ENCODE measurements at places on chromosomes 16 and 17.

DNA sequence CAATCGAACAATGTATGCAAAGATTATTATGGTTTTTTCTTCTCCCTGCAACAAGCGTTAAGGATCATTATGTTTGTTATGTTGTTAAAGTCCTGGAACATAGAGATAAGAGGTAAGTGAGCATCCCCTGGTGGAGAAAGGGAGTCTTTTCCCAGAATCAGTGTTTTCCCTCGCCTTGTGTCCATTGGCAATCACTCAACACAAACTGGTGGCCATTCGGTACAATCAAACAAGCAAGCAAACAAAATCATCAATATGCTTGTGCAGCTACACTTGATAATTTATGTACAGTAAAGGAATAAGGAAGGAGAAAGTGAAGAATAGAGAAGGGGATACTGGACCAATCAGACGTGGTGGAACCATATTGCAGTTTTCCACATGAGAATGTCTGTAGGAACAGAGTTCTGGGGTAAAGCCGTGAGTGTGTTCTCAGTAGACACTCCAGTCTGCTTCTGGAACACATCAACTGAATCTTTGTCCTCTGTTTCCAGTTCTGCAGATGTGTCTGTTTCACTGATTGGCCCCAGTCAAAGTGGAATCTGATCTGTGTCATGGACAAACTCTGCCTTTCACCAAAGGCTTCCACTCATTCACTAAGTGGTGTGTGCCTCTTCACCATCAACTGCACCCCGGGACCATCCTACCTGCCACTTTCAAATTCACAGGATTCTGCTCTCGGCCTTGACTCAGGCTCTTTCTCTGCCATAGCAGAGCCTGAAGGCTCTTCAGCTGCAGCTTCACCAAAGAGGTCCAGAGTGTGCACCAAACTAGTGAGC, 169.5 kb downstream of the AHSP start:
- peak; percentile 66 for DNase-seq

DNA sequence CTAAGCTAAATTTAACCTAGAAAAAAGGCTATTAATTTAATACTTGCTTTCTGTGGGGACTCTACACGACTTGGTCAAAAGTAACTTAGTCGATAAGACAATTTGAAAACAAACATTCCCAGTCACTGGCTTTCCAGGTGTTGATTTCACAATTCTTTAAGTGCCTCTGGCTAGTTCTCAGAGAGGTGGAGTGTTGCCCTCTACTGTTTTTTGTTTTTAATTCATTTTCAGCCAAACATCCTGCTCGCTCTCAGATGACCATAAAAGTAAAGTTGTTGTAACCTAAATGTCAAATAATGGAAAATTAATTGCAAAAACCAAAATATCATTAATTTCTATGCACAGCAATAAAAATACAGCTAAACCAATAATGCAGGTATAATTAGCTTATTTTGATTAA, 107.1 kb downstream of the MYO1D start:
- DNase-seq, result no peak

DNA sequence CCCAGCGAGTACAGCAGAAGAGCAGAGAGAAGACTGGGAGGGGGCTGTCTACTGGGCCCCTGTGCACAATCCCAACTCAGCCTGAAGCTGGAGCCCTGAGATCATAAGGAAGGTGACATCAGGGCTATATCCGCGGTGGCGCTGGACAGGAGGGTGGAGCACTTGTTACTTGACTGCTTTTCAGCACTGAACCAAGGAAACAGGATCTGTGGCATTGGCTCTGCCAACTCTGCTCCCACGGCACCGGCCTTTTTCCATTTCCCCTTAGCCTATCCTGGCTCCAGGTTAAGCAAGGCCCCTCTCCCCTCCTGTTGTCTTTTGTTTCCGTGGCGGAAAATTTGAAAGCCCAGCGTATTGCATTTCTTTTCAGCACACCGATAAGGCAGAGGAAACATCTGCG, 125.0 kb upstream of the IRX3 start:
- no peak for DNase-seq

DNA sequence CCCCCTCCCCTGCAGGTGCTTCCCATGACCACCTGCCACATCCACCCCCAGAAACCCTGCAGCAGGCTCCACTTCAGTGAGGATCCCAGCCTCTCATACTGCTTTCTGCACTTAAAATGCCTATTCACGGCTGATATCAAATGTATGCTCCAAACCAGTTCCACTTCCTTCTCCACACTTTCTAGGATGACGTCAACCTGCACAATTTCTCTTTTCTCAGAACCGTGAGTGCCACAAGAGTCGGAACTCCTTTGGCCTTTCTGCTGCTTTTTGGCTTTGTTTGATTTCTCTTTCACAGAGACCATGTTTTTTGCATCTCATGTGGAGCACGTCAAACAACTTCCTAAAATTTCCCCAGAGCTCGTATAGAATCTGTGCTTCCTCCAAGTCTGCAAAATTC, 378.8 kb upstream of the TNRC6C start:
- no peak for DNase-seq

GRCh38 chr16:66043326-66043725, 323.2 kb upstream of the CDH5 start:
- no peak for DNase-seq

- DNase-seq, result no peak
Measured at GRCh38 chr17:78391051-78391431, 12.6 kb downstream of the PGS1 start.

DNA sequence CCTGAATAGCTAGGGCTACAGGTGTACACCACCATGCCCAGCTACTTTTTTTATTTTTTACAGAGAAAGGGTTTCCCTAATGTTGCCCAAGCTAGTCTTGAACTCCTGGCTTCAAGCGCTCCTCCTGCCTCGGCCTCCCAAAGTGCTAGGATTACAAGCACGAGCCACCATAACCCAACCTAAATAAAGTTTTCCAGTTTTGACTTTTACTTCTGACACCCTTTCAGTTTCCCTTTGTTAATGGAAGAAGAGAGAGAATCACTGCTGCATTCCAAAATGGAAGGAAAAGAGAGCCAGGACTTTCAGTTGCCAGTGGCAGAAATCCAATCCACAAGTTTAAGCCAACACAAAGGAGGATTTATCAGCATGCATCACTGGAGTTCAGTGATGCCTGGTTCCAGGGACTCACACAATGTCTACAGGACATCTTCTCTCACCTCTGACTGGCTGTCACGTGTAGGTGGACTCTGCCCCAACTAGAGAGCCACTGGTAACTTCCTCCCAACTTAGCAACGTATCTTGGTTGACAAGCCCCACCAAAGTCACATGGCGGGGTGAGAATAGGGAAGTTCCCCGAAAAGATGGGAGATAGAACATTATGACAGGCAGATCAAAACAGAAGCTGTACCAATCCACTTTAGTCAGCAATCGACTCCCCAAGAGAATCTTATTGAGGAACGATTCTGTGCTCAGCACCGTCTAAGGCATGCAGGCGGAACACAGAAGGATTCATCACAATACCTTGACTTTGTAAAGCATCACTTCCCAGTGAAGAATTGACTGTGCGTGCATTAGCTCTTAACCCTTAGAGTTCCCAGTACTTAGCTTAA, 46.5 kb downstream of the GAS7 start:
- DNase-seq, result no peak
